NCI-H226 (cell line): ENCODE measurements at places on chromosomes 5 and 9.
A peak's percentile ranks its signal among the peaks of the same experiment; 100 is the strongest.

DNA sequence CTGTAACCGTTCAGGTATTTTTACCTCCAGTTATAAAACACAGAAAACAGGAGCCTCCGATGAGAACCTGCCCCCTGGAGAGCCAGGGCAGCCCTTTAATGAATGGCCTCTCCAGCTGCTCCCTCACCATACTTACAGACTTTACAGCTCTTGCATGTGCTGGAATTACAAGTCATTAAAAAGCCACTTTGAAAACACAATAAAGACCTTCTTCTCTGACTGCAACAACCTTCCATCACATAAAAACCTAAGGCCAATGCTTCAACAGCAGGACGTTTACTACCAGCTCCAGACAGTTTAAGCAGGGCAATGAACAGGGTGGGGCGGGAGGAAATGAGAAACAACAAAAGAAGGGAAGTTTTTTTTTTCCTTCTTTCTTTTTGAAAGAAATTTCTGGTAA lies 213.8 kb downstream of the MLLT3 start:
- no peak for DNase-seq

GRCh38 chr5:2669913-2670312 lies 81.6 kb downstream of the IRX2 start:
- DNase-seq: no peak

- no peak for DNase-seq
Observed at GRCh38 chr5:149195337-149195887, 54.1 kb downstream of the ABLIM3 start.

DNA sequence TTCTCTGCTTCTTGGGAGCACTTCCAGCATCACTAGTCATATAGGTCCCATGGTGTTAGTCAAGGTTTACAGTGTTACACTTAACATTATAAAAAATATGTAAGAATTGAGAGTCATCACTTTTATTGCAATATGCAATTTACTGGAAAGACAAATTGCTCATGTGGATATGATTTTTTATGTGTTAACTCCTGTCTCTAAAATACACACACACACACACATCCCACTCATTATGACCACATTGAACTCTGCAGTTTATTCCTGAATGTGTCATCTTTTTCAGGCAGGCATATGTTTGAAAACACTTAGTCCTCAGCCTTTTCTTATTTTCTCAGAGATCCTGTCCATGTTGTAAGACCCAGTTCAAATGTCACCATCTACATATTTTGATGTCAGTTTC lies 148.5 kb upstream of the MRPS30 start:
- DNase-seq: no peak

GRCh38 chr5:145463634-145464033 lies 371.5 kb downstream of the PRELID2 start:
- DNase-seq: no peak

GRCh38 chr5:67495072-67495471 lies 298.5 kb upstream of the CD180 start:
- no peak for DNase-seq

DNA sequence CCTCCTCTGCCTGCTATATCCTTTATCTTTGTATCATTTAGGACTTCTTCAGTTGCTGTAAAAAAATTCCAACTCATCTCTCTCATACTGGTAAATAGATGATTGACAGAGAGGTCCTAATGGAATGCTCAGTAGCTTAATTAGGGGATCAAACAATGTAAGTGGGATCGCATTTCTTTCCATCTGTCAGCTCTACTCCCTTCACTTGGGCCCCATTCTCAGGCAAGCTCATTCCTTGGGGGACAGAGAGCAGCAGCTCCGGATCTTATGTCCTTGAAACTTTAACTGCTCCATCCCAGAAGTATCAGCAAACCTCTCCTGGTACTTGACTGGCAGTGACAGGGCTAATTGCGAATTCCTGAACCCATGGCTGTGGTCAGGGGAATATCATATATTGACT lies 146.7 kb downstream of the YTHDC2 start:
- no peak for DNase-seq

DNA sequence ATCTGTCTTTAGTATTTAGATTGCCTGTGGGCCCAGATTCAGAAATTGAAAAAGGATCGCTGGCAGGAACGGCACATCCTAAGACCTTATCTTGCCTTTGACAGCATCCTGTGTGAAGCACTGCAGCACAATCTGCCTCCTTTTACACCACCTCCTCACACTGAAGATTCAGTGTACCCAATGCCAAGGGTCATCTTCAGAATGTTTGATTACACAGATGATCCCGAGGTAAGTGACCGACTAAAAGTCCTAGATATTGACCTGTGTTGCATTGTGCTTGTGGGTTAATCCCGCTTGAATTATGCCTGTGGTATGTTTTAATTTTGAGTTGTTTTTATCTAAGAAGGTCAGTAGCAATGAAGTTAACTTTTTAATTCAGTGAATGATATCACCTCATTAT lies 14.4 kb downstream of the NCBP1 start:
- no peak for DNase-seq

GRCh38 chr9:19154135-19154612 lies 26.9 kb upstream of the PLIN2 start:
- DNase-seq: peak; percentile 99

DNA sequence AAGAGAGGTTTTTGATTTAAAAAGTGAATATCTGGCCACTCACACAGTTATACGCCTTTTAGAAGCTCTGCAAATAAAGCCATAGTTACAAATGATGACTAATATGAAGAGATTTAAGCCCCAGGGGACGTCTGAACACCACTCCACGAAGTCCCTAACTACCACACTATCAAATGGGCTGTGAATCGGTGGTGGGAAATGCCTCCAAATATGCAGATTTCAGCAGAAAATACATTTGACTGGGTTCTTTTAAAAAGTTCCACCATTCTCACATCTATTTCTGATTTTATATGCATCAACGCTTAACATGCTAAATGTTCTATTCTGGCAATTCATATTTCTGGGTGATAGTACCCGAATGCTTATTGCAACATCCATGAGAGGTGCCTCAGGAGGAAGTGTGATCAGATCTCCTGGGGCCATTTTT lies 22.5 kb downstream of the TICAM2 start:
- no peak for DNase-seq

- peak; percentile 67 for DNase-seq
Observed at GRCh38 chr5:57650360-57651069, 167.9 kb upstream of the ACTBL2 start.

DNA sequence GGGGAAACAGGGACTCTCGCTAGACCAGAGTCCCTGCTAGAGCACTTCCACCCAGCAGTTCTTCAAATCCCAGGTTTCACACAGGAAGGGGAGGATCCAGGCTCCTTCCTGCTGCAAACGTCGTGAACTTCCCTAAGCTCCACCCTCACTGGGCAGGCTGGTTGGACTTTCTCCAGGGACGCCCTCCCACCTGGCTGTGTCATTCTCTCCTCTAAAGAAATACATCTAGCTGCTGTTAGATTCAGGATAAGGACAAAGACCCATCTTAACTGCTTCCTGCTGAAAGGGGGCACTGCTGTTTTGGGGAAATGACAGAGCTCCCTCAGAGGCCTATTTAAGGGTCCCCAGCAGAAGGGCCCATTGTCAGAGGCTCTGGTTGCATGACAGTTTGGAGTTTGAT lies 230.7 kb downstream of the SEMA6A start:
- no peak for DNase-seq

DNA sequence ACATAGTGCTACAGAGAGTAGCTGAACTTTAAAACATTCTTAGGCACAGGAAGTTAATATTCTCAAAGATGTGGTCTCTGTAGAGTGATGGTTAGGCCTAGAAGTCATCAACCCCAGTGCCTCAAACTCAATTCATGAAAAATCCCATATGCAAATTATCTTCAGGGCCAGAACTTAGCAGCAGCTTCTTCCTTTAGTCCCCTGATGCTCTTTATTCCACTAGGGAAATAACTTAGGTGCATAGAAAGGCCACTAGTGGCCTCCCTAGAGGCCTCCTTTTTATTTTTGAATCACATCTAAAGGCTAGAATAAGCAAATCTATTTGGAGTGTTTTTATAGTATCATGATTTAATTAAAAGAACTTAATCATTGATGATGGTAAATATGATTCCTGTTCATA lies 88.3 kb downstream of the GIN1 start:
- no peak for DNase-seq

DNA sequence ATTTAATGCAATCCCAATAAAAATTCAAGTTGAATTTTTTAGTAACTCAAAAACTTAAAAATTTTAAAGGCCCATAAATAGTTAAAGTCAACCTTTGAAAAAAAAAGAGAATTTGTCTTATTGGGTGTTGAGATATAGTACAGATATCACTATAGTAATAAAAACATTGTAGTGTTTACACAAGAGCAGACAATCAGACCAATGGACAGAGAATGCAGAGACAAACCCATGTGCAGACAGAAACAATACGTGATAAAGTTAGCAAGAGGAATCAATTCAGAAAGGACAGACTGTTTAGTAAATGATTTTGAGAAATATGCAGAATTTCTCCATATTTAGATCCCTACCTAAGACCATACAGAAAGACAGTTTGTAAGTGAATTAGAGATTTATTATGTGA lies 33.9 kb downstream of the GOLGA1 start:
- DNase-seq: no peak

DNA sequence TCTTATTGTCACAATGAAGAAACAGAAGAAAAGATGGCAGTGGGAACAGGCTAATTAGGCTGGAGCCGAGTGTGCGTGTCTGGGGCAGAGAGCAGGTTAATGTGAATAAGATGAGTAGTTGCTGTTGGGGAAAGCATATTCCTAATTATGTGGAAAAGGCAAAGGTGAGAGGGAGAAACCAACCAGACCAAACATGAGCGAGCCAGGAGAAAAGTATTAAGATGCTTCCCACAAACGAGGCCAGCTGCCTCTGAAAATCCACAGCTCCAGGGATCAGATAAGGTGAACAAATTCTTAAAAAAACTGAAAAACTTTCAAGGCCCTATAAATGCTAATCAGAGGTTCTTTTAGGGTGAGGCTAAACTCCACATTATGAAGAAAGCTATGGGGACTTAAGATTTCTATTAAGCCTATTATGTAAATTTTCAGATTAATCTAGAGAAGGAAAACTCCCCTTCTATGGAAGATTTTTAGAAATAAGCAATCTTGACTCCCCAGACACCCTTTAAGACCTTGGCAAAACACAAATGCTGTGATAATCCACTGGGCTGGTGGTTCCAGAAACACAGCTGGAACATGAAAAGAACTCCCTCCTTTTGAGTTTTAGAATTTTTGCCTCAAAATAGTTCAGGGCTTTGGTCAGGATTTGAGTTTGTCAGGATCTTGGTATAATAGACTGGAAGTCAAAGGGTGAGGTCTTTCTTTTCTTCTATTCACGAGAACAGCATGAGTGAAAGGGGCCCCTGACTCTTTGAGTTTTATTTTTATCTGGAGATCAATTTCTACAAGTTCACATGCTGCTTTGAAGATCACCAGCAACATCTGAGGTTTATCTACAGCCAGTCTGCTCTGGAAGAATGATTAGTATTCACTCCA lies 238.1 kb downstream of the SPOCK1 start:
- no peak for DNase-seq

GRCh38 chr5:36276864-36277263 lies 24.8 kb downstream of the RANBP3L start:
- DNase-seq: no peak

- no peak for DNase-seq
Observed at GRCh38 chr9:74771672-74772071, 116.0 kb downstream of the TRPM6 start.

GRCh38 chr9:80500300-80500699 lies 928.5 kb downstream of the TLE4 start:
- DNase-seq: no peak

DNA sequence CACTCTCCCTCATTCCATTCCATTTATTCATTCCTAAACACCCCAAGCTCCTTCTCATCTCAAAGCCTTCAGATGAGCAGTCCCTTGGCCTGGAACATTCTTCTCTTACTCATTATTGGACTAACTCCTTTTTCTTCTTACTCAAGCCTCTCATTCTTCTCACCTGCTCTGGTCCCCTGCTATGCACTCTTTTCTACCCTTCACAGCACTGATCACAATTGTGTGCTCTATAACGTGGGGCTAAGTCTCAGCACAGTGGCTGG lies 212.4 kb downstream of the MAPKAP1 start:
- DNase-seq: no peak

GRCh38 chr5:168370831-168371230 lies 79.4 kb downstream of the WWC1 start:
- DNase-seq: no peak

- no peak for DNase-seq
Observed at GRCh38 chr9:34964458-34964857, 6.4 kb downstream of the PHF24 start.

- DNase-seq: no peak
Observed at GRCh38 chr5:32601623-32602295, 16.4 kb downstream of the SUB1 start.

- no peak for DNase-seq
Observed at GRCh38 chr9:1956958-1957357, 58.2 kb upstream of the SMARCA2 start.

GRCh38 chr5:178150977-178151734 lies 2.5 kb downstream of the NHP2 start:
- no peak for DNase-seq

GRCh38 chr9:136881691-136882108 lies 4.6 kb upstream of the TRAF2 start:
- DNase-seq: no peak

DNA sequence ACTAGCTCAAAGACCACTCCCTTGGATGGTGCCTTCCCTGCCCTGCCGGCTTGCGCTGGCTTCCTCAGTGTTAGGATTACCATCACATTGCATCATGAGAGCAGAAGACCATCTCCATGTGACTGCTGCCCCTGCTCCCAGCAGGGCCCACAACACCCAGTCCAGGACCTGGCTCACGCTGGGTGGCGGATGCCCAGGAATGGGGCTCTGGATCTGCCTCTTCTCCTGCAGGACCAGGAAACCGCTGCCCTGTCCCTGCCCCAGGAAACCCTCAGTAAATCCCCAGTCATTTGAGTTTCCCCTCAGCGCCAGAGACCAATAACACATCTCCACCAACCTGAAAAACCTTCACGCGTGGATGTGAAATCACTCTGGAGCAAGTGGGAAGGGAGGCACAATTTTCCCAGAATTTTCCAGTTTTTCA lies 3.3 kb upstream of the RNF44 start:
- no peak for DNase-seq

- DNase-seq: no peak
Observed at GRCh38 chr9:135920256-135920930, 13.0 kb upstream of the CAMSAP1 start.

DNA sequence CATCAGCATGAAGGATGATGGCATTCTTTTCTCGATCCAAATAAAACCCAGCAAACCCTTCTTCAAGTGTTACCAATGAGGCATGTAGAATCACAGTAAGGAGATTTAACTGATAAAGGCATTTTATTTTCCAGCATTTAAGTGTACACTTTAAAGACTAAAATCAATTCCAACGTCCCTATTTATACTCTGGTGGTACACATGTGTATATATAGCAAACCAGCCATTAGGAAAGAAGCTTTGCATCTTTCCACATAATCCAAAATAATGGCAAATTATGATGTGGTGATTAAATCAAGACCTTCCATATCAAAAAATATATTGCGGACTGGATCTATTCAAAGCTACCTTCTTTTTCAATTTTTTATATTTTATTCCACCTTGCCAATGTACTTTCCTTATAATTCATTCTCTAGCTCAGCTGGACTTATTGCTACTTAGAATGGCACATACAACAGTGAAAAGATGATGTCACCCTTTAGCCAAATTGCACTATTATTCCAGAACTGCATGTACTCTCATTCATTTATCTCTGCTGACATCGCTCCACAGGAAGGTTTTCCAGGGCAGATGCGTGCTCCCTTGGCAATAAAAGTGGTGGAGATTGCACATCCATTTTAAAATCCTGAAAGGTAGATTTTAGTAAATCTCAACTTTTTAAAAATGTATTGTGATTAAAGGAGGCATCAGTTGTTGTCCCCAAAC lies 63.3 kb upstream of the SLC30A5 start:
- DNase-seq: no peak

- DNase-seq: no peak
Observed at GRCh38 chr5:132807163-132807838, 5.8 kb upstream of the SOWAHA start.
